ENCODE measurements at places on chromosomes 7 and 10.

DNA sequence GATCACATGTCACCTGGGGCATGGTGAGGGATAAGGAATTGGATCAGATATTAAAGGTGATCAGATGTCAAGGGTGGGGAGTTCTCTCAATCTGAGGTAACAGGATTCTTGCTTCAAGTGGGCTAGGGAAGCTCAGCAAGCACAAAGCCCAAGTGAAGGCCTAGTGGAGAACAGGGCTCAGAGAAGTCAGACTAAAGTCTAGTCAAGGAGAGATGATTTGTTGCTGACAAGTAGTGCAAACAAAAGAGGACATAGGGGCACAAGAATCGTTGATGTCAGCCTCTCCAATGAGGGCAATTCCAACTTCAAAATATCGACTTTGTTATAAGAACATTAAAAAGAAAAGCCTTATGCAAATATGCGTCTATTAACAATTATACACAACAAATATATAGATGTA, 852.8 kb upstream of the CELF2 start:
- no peak for DNase-seq

DNA sequence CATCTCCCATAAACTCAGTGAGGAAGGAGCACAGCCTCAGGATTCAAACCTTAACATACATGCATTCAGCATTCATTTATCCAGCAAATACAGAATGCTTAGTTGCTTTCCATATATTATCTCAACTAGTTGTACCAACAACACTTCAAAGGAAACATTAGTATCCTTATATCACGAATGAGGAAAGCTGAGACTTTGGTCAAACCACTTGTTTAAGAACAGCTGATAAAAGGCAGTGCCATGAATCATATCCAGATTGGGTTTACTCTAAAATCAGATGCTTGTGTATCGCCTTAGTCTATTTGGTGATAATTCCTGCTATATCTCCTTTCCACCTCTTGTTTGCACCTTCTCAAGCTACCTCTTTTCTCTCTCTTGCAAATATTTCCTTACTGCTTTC, 1.9 kb upstream of the CPED1 start:
- no peak for DNase-seq

DNA sequence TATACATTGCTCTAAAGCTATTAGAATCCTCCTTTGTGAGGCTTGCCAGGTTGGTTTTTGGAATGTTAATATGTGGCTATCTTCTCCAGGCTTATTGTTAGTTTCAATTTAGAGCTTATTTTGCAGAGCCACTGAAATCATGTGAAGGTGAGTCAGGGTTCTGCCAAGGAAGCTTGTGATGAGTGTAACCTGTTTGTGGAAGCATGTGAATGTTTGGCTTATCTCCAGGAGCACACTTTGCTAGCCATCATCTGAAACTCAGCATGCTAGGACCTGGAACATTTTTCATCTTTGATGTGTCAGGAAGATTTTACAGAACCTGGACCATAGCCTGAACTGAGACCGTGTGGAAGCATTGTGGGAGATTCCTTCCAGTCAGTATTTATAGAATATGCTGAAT, 197.3 kb downstream of the PPP1R9A start:
- no peak for DNase-seq

DNA sequence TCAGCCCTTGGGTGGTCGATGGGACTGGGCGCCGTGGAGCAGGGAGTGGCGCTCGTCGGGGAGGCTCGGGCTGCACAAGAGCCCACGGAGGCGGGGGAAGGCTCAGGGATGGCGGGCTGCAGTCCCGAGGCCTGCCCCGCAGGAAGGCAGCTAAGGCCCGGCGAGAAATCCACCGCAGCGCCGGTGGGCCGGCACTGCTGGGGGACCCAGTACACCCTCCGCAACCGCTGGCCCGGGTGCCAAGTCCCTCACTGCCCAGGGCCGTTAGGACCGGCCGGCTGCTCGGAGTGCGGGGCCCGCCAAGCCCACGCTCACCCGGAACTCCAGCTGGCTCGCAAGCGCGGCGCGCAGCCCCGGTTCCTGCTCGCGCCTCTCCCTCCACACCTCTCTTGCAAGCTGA, 138.4 kb downstream of the BAMBI start:
- no peak for DNase-seq

- DNase-seq, result no peak
These were observed 36.5 kb downstream of the AIFM2 start for GRCh38 chr10:70096016-70096704.

- DNase-seq, result no peak
These were observed 96.8 kb downstream of the PPP1R3C start for GRCh38 chr10:91536111-91536510.

DNA sequence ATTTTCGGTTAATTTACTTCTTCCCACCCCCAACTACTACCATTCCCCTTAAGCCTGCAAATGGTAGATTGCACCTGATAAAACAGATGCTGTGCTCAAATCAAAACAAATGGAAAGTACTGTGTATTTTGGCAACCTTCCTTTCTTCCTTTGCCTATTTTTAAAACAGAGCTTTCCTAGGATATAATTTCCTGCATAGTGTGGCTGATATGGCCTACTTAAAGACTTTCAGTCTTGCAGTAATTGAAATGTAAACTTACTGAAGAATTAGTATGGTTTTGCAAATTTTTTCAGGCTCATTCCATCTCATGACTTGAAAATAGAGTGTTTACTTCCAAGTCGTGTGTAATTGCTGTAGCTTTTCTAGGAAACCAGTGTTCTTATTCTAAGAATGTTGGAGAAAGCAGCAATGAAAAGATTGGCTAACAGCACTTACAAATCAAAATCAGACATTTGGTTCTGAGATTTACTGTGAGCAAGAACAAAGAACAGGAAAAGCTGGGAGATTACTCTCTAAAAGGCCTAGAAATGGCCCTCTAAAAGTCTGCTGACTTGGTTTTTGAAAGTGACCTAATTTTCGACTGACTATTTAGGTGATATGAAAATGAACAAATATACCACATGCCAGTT, 52.0 kb downstream of the REEP3 start:
- DNase-seq, result peak; percentile 18

DNA sequence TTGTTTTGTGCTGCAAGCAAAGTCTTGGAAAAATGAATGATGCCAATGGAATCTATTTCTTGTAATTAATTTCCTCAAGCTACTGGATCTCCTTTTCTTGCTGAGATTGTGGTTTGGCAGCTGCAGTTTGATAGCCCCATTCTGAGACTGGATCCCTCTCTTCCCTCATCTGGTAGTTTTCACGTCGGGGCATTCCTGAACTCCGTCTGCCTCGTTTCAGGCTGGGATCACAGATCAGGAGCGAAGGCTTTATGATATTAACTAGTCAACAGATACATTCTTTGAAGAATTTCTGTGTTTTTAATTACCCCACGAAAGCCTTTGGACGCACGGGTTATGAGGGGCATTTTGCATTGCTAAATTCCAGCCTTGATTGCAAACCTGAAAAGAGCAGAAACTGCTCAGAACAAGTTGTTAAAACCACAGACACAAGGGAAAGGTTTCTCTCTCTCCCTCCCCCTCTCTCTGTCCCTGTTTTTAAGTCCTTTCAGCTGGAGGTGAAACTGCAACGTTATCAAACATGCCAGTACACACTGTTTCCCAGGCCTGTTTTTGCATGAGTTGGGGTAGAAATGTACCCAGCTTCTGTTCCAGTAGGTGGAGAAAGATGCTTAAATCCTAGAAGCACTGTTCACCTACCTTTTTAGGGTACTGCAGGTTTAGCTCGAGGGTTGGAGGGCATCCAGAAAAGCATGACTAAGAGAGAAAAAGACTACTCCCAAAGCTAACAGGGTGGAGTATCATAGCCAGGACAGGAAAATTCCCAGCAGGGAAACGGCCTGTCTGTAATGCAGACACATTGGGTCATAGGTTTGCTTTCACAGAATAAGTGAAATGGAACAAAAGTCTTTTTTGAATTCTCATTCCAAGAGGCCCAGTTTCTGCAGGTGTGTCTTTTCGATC, 124.3 kb downstream of the CUX1 start:
- no peak for DNase-seq

- DNase-seq, result no peak
These were observed 32.0 kb upstream of the MXI1 start for GRCh38 chr10:110175406-110175805.

DNA sequence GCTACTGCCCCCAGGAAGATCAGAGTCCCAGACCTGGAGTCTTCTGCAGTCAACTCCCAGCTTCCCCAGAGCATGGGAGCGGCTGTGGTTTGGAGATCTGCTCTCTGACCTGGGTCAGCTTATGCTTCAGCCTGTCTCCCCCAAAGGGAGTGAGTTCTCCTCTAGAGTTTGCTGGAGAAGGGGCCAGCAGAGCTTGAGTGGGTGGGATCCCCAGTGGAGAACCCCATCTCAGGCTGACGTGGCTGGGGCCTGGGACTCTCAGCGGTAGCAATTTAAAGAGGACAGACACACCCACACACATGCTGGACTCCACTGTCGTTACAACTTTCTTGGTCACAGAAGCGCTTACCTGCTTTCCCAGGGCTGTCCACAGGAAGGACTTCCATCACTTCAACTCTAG, 6.3 kb downstream of the UNC5B start:
- no peak for DNase-seq

DNA sequence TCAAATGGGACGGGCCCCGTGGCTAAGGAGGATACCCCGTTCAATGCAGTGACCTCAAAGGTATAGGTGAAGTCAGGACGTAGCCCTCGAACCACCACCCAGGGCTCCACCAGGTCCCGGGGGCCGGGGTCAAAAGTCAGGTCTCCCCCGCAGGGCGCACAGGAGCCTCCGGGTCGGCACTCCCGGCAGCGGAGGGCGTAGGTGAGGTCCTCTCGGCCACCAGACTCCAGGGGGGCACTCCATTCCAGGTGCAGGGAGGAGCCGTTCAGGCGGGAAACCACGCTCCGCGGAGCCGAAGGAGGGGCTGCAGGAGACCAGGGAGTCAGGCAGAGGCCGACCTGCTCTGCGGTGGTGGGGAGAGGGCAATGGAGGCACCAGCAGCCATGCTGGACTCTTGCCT, 7.7 kb downstream of the EPHB4 start:
- no peak for DNase-seq

GRCh38 chr7:83072576-83073517, 89.8 kb downstream of the PCLO start:
- no peak for DNase-seq

DNA sequence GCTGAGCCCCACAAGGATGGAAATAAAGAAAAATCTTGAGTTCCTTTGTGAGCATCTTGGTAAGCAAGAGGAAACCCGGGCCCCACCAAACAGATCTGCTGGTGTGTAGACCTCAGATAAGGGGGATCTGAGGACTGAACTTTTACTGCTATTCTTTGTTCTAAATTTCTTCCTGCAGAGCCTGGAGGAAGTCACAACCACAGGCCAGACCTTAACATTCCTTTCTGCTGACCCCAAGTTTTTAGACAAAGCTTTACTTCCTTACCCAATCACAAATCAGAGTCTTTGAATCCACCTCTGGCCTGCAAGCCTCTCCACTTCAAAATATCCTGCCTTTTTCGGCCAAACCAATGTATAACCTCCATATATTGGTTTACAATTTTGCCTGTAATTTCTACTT, 352.6 kb upstream of the AUTS2 start:
- no peak for DNase-seq

GRCh38 chr10:75405598-75406461, 4.3 kb upstream of the ZNF503 start:
- no peak for DNase-seq

DNA sequence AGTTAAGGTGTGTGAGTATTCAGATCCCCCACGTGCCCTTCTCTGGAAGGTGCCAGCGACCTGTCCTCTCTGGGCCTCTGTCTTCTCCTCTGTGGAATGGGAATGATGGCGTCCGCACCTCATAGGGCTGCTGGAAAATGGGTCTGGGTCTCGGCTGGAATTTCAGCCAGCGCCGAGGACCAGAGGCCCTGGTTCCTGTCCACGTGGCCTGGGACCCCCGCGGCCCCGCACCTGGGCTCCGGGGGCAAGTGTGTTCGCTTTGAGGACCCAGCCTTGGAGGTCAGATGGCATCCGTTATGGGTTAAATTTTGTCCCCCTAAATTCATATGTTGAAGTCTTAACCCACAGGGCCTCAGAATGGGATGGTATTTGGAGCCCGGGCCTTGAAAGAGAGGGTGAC, 32.6 kb upstream of the PSMG3 start:
- DNase-seq, result no peak

GRCh38 chr7:127585044-127585953, at the start of gene GCC1:
Gene GCC1, minus strand, starts transcription at chr7:127585596. Its CDS starts 414 bp downstream, at chr7:127585182.
- peak; percentile 89 for DNase-seq

GRCh38 chr7:12719141-12719919, 31.9 kb downstream of the ARL4A start:
- peak; percentile 32 for DNase-seq

- DNase-seq, result peak; percentile 29
These were observed 28.3 kb downstream of the CCM2 start for GRCh38 chr7:45028138-45028919.

DNA sequence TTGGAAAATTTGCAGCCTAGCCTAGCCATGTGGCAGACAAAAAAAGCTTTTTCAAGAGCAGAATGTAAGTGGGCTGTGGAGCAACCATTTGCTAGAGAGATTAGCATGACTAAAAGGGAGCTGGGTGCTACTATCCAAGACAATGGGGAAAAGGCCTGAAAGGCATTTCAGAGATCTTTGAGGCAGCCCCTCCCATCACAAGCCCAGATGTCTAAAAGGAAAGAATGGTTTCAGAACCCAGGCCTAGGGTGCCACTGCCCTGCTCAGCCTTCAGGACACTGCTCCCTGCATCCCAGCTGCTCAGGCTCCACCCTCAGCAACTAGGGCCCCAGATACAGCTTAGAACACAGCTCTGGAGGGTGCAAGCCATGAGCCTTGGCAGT, 24.7 kb downstream of the PNLIPRP3 start:
- DNase-seq, result no peak

GRCh38 chr10:14873090-14873760, 5.4 kb upstream of the SUV39H2 start:
- DNase-seq, result no peak

DNA sequence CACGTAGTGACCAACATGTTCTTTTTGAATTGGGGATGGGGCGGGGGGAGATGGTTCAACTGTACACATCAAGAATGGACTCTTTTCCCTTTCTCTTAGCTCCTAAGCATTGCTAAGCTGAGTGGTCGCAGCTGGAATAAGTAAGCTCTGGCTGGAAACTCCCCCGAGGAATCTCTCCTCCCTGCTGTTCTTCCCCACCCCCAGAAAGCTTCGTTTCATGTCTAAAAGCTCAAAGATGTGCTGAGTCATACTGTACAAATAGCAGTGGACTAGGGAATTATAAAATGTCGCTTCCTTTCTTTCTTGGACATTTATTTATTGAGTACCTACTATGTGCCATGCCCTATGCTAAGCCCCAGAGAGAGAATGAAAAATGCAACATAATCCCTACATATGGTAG, 191.1 kb upstream of the ADO start:
- peak; percentile 9 for DNase-seq

DNA sequence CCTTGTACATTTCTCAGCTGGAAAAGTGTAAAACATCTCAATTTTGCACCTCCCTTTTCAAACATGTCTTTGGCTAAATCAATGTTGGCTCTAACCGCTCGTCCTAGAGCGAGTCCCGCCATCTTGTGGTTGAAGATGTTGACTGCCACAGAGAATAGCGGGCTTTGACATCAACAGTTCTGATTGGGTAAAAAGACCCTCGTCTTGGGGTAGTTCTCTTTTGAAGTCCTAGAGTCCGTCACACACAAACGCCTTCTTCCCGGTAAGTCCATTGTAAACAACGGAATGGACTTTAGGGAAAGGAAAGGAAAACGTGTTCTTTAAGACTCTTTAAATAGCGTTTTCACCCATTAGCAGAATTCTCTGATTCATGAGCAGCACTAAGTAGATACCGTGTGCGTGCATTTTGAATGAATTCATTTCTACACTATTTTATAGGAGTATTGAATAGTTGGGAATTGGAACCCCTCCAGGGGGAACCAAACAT, 452 bp upstream of the RPP30 start:
- peak; percentile 77 for DNase-seq
